Epithelial cell of prostate (primary cell): ENCODE measurements at places on chromosomes 7 and 10.

DNA sequence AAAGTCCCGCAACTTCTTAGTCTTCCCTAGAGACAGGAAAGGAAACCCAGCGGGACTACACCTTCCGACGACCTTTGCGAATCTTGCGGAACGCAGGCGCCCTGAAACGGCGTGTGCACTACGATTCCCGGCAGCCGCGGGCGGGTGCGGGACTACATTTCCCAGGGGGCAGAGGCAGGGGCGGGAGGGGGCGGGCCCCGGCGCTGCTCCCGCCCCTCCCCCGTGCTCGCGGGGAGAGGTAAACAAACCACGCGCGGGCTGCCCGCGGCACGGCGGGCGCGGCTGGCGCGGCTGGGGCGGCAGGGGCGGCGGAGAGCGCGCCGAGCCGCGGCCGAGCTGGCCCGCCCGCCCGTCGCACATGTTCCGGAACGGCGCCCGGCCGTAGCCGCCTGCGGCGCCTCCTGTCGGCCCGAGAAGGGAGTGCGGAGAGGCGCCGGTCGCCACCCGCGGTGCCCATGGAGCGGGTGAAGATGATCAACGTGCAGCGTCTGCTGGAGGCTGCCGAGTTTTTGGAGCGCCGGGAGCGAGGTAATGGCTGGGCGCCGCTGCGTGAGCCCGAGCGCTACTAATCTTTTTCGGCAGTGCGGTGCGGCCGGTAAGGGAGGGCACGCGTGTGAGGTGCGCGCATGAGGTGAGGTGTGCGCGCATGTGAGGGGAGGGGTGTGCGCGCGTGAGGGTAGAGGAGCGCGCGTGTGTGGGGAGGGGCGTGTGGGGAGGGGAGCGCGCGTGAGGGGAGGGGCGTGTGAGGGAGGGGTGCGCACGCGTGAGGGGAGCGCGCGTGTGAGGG, 18.5 kb downstream of the MXI1 start:
- DNase-seq: no peak

GRCh38 chr10:94361171-94361794, 1.5 kb downstream of the NOC3L start:
- peak; percentile 8 for DNase-seq

DNA sequence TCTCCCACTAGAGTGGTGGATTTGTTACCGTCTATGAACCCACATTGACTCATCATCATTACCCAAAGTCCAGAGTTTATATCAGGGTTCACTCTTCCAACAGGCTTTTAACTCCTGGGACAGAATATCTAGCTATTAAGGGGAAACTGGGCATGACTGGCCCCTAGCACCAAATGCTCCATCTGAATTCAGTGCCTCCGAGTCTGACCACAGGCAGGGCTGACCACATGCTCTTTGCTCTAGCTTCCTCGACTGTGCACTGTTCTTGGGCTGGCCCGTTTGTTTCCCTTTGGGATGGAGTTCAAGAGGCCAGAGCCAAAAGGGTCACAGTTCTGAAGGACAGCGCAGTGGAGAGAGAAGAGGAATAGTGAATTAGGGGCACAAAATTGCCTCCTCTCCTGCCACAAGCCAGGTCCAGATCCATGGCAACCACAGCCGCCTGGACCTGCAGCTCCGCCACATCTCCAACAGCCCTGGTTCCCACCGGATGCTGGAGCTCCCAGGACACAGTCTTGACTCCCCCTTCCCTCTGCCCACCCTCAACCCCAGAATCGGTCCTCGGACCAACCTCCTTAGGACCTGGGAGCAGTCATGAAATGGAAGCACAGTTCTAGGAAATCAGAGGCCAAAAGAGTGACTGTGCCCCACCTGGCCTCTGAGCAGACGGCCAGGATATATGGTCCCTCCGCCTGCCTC, 16.2 kb downstream of the CAMK2G start:
- no peak for DNase-seq

GRCh38 chr10:112775381-112775780, 174.7 kb upstream of the TCF7L2 start:
- no peak for DNase-seq

GRCh38 chr7:139034855-139035585, 822 bp downstream of the ZC3HAV1L start:
- DNase-seq: no peak

DNA sequence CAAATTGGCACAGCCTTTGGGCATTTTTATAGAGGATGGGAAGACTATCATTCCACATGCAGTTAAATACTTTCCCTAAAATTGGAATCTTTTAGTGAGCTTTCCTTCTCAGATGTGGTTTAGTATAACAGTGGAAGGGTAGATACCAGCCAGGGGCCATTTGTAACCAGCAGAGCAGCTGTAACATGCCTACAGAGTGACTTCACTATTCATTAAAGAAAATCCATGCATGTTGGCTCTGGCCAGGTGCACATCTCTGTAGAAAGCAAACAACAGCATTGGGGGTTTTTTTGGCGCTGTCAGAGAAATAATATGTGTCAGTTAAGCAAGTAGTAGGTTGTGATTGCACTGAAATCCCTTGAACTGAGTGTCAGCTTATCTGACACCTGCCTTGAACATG, 115.6 kb downstream of the LHFPL3 start:
- DNase-seq: no peak
